Right lung (tissue), 10 donors: ENCODE measurements at places on chromosomes 2 and 18. TPM values are rescaled to one million over a fixed set of nuclear protein-coding genes. Genes with fewer than 3 reads are reported as not detected.

The L3MBTL4 gene
- 5.2 TPM for polyA plus RNA-seq

The PIEZO2 gene
- 217 TPM for polyA plus RNA-seq

The DCC gene
- polyA plus RNA-seq = 1.4 TPM

The PLGLB1 gene
- 14.4 TPM for polyA plus RNA-seq

The DNAH7 gene
- 2.7 TPM for polyA plus RNA-seq

The VWA3B gene
- polyA plus RNA-seq = 1.9 TPM

The CPO gene
- polyA plus RNA-seq = 0.43 TPM

The AOX1 gene
- 13.4 TPM for polyA plus RNA-seq

The TUBA3E gene
- polyA plus RNA-seq = 0.31 TPM

The MOCOS gene
- polyA plus RNA-seq = 0.64 TPM

The MYL1 gene
- 3.5 TPM for polyA plus RNA-seq

The LRRTM1 gene
- 1.8 TPM for polyA plus RNA-seq

The EML4 gene
- 104 TPM for polyA plus RNA-seq

The CPSF3 gene
- polyA plus RNA-seq = 44.6 TPM

The SNED1 gene
- 44.3 TPM for polyA plus RNA-seq

The ZNF396 gene
- 3.8 TPM for polyA plus RNA-seq

The ADD2 gene
- polyA plus RNA-seq = 5.2 TPM

The ZSWIM2 gene
- polyA plus RNA-seq = not detected
